NCI-H2081 (cell line): ENCODE measurements at places on chromosomes 6 and 20.

DNA sequence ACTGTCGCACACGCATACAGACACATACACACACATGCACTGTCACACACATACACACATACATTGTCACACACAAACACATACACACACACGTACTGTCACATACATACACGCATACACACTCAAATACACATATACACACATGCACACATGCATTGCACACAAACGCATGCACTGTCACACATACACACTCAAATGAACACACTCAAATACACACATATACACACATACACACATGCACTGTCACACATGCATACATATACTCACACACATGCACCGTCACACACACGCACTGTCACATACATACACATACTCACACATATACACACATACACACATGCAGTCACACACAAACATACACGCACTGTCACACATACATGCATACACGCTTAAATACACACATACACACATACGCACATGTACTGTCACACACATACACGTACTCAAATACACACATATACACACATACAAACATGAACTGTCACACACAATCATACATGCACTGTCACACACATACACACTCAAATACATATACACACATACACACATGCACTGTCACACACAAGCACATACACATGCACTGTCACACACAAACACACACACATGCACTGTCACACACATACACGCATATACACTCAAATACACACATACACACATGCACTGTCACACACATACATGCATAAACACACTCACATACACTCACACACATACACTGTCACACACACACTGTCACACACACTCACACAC is 548.6 kb upstream of the BTBD3 start:
- DNase-seq = no peak

DNA sequence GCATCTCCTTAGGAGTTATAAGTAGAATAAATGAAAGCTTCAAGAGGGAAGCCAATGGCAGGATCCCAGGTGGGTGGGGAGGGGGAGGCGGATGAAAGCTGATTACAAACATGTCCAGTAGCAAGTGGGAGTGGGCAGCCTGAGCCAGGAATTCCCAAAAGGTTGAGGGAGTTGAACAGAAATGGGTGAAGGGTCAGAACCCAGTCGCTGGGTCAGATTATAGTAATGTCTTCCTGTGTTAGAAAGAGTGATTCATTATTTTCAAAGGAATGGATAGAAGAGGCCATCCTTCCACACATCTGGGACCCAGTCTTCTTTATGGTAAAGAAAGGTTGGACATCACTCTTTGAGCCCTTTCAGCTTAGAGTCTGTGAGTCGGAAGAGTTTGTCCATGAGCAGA is 41.0 kb upstream of the FAM50B start:
- DNase-seq = no peak

GRCh38 chr6:80179695-80180094 is 73.2 kb downstream of the BCKDHB start:
- no peak for DNase-seq

DNA sequence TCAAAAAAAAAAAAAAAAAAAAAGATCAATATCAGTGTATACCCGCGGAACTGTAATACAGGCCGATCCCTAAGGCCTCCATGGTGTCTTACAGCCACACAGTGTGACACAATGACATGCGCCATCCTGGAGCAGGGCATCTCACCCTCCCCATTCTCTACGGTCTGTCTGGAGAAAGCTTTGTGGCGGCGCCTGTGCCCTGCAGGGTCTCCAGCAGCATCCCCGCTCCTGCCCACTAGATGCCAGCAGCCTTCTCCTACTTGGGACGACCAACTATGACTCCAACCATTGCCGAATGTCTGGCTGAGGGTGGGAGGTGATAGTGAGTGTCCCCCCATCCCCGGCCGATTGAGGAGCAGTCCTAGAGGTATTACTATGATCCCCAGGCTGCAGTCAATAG is 558.8 kb upstream of the AGPAT4 start:
- DNase-seq = no peak

GRCh38 chr20:45433316-45433715 is 17.4 kb downstream of the PIGT start:
- DNase-seq = no peak

DNA sequence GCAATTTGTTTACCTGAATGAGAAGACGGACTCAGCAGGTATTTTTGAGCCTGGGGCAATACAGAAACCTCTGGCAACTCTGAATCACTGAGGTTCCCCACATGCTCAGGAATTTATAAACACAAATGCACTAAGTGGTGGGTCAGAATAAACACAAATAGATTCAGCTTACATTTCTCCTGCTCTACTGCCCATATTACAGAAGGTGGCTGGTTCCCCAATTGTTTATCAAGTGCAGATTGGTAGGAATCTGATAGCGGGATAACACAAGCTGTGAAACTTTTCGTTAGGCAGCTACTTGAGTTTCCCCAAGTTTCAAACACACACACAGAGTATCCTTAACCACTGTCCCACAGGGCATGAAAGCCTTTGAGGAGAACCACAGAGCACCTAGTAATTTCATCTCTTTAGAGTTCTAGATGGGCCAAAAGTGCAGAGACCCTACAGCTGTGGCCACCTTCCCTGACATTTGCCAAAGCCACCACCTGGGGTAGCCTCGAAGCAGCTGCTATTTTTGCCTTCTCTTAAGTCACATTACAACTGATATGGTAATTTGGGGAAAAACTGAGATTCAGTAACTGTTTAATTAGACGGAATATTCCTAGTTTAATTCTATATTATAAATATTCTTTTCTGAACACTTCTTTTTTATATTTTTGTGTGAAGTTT is 204.2 kb upstream of the PTCHD4 start:
- no peak for DNase-seq

DNA sequence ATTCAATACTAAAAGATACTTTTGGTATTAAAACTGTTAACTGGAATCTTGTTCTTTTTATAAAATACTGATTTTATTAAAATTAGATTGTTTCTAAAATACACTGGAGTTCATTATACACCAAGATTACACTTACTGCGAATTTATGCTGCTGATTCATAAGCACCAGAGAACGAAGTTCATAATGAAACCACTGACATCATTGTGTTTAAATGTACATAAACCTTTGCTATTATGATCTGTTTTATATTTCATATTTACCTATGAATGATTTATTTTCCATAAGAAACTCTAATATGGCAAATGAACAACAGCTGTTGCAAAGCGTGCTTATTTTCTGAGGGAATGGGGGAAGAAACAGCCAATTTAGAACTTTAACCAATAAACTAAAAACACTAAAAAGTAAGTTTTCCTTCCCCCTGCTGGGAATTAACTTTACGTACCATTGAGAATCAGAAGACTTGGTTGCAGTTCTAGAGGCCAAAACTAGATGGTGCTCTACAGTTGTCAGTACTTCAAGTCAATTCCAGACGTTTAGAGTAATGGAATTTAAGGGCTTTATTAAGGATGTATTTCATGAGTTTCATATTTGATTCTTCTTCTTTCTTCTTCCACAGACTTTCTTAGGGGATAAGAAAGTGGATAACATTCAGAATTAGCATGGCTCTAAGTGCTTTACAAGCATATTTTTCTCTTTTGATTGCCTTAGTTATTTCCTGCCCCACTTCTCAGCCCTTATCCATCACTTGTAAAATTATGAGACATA is 30.8 kb upstream of the COL19A1 start:
- peak; percentile 12 for DNase-seq

DNA sequence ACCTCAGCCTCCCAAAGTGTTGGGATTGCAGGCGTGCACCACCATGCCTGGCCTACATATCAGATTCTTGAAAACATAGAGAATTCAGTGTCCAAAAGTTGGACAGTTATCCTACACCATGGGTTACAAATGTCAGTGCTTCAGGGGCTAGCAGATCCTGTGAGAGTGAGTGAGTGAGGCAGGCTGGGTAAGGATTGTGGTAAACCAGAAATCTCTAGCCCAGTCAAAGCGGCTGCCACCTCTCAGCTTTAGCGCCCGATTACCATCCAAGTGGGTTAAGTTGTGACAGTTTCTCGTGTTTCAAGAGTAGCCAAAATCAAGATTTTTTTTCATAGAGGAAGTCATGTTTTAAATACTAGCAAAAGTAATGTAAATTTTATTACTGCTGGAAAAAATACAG is 21.9 kb upstream of the CSE1L start:
- no peak for DNase-seq
